ENCODE measurements at places on chromosomes 7 and 10.

- DNase-seq: no peak
Measured at GRCh38 chr7:150556521-150557138, 10.6 kb upstream of the GIMAP4 start.

GRCh38 chr10:101286248-101287046 is 57.2 kb upstream of the LBX1 start:
- DNase-seq: no peak

DNA sequence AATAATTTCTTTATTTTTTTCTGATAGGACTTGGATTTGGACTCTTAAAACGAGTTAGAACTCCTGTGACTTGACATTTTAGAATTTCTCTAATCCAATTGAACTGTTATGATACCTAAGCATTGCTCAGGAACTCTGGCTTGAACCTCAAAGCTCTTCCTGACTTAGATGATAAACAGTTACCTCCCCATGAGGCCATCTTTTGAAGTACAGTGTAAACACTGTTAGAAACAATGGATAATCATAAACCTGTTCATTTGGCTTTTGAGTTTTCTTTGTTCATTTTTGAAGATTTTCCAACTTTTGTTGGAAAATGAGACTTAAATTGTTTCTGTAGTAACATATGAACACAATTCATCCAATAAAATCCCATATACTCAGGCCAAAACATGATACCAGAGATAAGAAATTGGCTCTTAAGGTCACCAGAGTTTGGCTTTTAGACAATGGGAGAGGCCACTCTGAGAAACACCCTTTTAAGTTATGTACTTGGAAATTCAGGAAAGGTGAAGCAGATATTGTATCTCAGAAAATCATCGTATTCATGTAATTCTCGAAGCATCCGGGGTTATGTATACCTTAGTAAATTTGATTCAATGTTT is 59.6 kb downstream of the RUNDC3B start:
- DNase-seq: no peak

DNA sequence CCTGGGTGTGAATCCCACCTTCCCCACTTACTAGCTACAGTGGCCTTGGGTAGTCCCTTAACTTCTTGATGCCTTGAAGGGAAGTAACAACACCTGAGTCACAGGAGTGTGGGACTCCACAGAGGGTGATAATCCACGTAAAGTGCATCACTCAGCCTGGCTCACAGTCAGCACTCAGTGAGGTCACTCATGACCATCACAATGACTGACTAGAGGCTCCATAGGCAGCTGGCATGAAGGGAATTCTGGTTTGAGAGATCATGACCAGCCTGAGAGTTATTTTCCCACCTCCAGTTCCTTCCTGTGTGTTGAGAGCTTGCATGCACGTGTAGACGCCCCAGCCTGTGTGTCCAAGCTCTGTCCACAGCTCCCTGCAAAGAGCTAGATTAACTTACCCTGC is 34.8 kb downstream of the NEUROG3 start:
- DNase-seq: no peak

DNA sequence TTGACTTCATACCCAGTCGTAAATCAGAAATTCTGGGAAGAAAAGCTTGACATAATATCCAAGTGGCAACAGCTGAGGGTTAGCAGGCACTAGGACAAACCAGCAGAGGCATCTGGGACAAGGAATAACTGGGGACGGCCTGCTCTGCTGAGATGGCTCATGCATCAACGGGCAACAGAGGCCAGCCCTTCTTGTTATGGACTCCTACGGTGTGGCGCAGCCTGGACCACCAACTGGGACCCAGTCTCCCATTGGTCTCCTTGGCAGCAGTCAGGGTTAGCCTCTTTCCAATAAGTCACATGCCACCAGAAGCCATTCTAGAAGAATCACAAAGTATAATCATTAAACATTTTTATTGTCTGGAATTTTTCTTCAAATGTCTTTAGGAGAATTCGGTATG is 15.0 kb downstream of the FGFR2 start:
- no peak for DNase-seq

GRCh38 chr10:133179651-133180050 is 19.6 kb downstream of the KNDC1 start:
- DNase-seq: no peak

DNA sequence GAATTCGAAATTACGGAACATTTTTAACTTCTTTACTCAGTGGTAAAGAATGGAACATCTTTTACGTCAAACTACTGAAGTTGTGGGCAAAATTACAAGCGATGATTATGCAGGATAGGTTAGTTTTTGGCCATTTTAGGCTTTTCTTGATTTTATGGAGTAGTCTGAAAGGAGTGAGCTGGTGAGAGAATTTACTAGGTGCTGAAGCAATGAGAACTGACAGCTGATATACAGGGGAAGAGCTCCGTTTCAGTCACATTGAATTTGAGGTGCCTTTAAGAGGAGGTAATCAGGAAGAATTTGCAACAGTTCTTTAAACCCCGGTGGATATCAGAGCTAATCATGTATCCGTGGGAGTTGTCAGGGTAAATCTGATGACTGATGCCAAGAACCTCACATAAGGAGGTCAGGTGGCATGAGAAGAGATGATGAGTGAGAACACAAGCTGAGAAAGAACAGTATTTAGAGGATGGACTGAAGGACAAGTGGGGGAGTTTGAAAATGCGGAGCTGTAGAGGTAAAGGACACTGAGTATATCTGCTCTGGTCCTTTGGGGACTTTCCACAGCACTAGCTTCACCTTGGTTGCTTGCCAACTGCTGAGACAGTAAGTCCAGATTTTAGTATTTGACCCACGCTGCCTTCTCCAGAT is 104.3 kb downstream of the AHR start:
- no peak for DNase-seq

GRCh38 chr10:100713049-100713858 is 32.1 kb upstream of the PAX2 start:
- DNase-seq: no peak

DNA sequence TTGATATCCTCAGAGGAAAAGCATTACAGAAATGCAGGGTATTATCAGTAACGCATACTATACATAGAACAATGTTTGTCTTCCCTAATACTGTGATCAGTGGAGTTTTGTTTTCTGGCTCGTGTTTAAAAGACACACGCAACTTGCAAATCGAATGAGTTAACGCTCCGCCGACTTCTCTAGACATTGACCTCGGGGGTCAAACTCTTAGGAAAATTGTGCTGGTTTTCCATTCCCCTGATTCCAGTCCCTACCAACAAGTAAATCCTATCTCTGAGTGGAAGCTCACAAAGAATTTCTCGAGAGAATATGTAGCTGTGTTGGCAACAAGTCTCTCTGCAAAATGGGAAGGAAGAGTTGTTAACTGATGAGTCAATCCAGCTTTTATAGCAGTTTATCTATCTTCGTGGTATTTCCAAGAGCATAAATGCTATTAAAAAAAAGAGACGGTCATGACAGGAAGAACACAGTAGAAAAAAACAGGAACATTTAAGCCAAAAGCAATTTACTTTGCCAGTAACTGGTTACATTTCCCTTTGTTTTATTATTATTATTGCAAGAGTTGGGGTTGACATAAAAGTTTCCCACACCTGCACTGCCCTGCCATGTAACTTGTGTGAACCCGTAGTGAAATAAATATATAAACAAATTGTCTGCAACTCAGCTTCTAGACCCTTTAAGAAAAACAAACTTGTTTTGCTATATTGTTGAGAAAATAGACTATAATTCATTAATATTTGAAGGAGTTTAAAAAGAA is 144.4 kb downstream of the ARID5B start:
- no peak for DNase-seq

DNA sequence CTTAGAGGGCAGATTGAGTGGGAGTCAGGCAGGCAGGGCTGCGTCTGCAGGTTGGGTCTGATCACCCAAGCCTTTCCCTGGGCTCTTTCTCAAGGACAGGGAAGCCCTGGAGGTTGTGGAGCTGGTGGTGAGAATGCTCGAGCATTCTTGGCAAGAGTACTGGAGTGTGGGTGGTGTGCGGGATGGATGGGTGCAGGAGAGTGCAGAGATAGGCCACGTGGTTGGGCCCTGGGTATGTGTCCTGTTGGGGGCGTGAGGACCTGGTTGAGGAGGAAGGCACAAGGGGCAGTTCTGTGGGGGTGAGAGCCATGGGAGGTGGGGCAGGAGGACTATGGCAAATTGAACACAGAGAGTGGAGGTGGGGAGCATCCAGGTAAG is 135.9 kb downstream of the PTPN20 start:
- DNase-seq: no peak

GRCh38 chr7:115840702-115841101 is 189.9 kb downstream of the TFEC start:
- DNase-seq: no peak

GRCh38 chr7:22338877-22339276 is 18.1 kb downstream of the RAPGEF5 start:
- DNase-seq: no peak

DNA sequence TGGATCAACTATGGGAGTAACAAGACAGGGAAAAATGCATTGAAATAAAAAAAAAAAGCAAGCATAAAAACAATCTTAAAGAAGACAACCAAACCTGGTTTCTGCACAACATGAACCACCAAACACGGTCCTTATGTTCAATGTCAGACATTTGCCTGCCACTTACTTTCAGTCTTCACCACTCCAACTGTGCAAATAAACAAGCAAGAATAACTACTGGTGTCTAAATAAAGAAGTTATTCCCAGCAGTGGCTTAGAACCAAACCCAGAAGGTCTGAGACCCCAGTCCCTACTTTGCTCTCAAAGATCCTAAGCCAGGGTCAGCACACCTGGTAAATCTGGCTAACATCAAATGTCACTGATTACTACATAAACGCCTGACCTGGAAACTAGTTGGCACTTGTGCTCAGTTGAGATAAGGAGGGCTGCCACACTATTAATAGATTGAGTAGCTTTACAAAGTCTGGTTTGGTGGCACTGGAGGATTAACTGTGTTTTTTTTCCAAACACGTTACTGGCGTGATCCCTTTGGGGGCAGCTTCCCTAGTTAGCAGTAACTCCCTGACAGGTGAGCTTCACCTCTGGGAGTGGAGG is 62.7 kb upstream of the ABLIM1 start:
- DNase-seq: no peak

GRCh38 chr7:143896667-143897066 is 5.3 kb downstream of the TCAF1 start:
- DNase-seq: no peak
